Amniotic stem cell (primary cell): ENCODE measurements at places on chromosomes 1 and 21.

GRCh38 chr1:53462193-53462592, 3.0 kb downstream of the DMRTB1 start:
- no peak for DNase-seq

DNA sequence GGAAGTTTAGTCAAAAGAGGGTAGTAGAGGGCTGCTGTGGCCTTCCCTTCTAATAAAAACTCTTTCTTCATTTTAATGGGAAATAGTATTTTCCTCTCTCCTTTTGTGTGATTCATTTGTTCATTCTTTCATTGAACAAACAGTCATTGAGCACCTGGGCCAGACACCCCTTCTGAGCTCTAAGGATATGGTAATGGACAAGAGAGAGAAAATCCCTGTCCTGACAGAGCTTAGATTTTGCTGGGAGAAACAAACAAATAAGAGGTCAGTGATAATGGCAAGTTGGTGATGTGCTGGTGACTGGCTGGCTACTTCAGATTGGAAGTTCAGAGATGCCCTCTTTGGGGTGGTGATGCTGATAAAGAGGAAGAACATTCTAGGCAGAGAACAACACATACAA, 59.3 kb downstream of the CDC14A start:
- no peak for DNase-seq

- DNase-seq, result no peak
Observed at GRCh38 chr1:101509370-101509769, 272.6 kb downstream of the S1PR1 start.

GRCh38 chr1:207298636-207299398, 22.7 kb upstream of the CD55 start:
- no peak for DNase-seq
